ENCODE measurements at places on chromosomes 12 and 14.

DNA sequence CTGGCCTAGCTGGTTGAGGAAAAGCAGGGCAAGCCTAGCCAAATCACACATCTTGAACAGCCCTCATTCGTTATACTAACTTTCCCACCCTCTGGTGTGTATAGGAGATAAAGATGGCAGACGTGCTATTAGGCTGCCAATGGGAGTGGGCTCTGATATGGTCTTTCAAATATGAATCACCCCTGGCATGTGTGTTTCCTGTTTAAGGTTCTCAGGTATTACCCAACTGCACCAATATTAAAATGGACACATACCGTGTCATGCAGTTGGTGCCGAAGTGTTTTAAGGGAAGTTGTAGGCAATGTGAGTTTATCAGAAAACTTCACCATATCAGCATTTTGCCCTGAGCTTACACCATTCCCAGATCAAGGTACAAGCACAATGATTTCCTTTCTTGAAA lies 33.4 kb downstream of the CHST11 start:
- no peak for DNase-seq

- DNase-seq, result no peak
These were observed 437.7 kb upstream of the FAR2 start for GRCh38 chr12:28711421-28711820.

GRCh38 chr12:56208006-56208405 lies 13.7 kb downstream of the RNF41 start:
- no peak for DNase-seq

- DNase-seq, result no peak
These were observed 94.8 kb downstream of the LRP6 start for GRCh38 chr12:12171991-12172511.

DNA sequence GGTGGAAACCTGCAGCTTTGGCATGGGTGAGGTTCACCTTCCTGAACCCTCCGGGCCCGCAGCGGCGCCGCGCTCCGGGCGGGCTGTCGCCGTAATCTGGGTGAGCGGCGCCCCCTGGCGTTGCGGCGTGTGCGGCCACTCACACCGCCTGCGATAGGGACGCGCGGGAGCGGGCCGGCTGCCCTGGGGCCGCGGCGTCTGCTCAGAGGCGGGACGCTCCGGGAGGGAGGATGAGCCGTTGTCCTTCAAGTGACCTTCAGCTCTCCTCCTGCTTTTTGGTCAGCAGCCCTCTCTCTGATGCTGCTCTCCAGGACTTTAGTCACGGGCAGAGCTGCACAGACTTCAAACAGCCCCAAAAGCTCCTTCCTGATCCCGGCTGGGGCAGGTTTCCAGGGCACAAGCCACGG lies 211.7 kb upstream of the FKBP4 start:
- DNase-seq, result peak; percentile 8

DNA sequence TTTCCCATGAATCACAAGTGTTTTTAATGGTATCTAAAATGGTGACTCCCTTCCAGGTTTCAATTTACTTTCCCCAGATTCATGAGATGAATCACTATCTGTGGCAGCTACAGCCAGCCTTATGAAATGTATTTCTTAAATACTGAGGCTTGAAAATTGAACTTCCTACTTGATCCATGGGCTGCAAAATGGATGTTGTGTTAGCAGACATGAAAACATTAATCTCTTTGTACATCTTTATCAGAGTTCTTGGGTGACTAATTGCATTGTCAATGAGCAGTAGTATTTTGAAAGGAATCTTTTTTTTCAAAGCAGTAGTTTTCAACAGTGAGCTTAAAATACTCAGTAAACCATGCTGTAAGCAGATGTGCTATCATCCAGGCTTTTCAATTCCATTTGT lies 250.8 kb downstream of the SLC6A15 start:
- no peak for DNase-seq

DNA sequence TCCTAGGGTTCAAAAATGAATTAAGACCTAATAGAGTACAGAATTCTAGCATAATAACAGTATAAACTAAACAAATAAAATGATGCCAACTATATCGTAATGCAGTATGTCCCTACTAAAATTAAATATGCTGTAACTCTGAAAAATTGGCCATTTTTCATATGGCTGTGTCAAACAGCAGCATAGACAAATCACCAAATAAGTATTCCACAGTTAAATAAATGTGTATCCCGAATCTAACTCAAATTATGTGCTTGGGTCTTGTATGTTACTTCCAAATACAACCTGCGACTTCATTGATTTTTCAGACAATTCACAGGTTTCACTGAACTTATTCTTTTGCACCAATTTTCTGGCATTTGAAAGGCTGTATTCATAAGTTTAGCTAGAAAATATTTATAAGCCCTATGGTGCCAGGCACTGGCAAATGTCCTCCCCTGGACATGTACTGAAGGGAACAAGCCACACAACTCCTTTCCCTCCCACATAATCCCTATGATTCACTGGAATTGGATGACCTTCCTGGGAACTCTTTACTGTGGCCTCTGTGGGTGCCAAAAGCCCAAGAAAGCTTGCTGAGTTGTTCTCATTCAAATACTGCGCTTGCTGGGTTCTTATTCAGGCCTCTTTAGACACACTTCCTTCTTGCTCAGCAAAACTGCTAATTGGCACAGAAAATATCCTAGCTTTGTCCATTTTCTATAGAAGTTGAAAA lies 108.8 kb downstream of the KITLG start:
- DNase-seq, result peak; percentile 39

DNA sequence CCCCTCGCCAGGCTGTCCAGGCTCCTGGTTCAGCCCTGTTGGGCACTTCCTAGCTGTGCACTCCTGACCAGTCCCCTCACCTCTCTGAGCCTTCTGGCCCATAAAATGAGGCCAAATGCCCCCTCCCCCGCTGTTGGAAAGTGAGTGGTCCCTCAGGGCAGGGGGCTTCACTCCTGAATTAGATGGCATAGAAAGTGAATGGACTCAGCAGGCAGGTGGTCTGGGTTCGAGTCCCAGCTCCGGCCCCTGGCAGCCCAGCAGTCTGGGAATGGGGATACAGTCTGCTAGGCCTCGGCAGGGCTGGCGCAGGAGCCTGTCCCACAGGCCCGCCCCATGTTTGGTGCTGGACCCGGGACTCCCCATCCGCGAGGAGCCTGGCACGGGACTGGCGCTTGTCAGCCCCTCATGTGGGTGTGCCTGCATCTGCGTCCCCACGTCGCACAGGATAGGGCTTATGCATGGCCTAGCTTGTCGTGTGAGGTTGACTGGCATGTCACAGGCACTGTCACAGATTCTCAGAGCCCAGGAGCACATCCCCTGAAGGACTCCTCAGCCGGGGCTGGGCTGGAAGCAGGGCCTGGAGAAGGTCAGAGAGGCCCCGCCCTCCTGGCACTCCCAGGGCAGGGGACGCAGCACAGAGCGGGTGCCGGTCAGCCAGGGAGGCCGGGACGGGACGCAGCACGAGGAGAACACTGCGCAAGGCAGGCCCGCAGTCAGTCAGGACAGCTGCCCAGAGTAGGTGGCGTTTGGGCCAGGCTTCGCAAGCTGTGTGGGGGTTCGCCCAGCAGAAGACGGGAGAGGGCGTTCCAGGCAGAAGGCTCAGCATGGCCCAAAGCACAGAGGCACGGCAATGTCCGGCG lies 40.5 kb downstream of the DIO3 start:
- no peak for DNase-seq

DNA sequence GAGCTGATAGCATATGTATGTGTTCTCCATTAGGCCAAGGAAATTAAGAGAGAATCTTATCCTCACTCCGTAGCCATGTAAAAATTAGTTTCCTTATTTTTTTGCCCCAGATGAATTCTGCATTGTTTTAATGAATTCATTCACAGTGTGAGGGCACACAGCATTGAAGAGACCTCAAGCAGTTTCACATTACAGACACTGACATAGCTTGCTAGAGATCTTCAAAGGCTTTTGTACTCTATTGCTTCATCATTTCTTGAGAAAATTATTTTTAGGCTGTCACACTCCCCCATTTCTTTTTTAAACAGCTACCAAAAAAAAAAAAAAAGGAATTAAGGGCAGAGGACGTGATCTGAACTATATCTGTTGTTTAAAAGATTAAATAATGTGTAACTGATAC lies 251.1 kb downstream of the BCAT1 start:
- DNase-seq, result no peak

DNA sequence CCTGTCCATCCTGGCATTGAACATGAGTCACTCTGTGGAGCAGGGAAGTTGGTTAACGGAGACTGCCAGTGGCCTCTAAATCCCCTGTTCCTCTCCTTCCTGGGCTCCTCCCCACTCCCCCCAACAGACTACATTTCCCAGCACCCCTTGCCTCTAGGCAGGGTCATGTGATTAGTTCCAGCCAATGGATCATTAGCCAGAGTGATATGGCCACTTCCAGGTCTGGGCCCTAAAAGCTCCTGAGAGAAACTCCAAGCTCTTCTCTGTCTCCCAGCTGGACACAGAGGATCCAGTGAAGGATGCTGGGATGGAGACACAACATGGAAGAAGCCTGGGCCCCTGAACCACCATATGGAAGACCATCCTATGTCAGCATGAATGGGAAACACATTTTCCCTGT lies 54.4 kb upstream of the RFLNA start:
- peak; percentile 45 for DNase-seq

DNA sequence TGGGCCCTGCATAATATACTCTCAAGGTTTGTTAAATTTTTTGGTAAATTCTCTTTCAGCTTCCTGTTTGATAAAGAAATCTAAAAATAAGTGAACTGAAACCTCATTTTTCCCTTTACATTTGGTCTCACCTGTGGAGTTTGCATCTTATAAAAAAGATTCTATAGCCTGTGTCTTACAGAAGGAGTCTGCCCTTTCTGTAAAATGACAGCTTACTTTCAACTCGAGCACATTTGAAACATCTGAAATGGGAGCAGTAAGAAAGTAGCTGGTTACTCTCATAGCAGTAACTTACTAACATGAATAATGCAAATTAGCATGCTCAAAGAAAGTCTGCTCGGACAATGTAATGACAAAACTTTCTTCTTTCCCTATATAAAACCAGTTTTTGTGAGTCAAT lies 155.8 kb downstream of the NELL2 start:
- DNase-seq, result no peak

GRCh38 chr12:19298836-19299605 lies 140.3 kb upstream of the AEBP2 start:
- no peak for DNase-seq

GRCh38 chr12:53279888-53280498 lies 11.9 kb downstream of the ESPL1 start:
- DNase-seq, result no peak

GRCh38 chr12:53191885-53192530 lies 11.3 kb upstream of the CSAD start:
- DNase-seq, result no peak

Measured in RKO (cell line).